CD8-positive, alpha-beta T cell (primary cell): ENCODE measurements at places on chromosomes 11 and 22.

- DNase-seq, result no peak
Measured at GRCh38 chr11:17658211-17658610, 61.2 kb upstream of the MYOD1 start.

GRCh38 chr11:8192016-8192895 lies 23.4 kb upstream of the RIC3 start:
- peak; percentile 32 for DNase-seq

DNA sequence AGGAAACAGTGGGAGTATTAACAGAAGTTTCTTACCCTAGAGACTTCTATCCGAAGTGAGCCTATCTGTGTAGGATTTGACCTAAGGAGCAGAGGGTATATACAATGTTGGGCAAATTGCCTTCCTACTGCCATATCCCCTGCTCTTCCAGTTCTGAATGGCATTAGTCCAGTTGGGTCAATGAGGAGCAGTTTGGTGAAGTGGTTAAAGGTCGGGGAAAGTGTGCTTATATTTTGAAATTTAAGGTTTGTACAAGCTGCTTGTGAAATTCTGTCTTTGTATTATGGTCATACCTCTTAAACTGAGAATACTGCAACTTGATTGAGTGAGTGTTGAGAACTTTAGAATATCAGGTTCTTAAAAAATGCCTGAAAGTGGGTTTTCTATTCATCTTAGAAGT lies 1.7 kb downstream of the EI24 start:
- no peak for DNase-seq

- DNase-seq, result no peak
Measured at GRCh38 chr11:24357620-24358410, 139.0 kb upstream of the LUZP2 start.

- DNase-seq, result peak; percentile 53
Measured at GRCh38 chr11:61890529-61891330, 615 bp downstream of the FADS3 start.

GRCh38 chr11:70540196-70540595 lies 141.9 kb downstream of the CTTN start:
- DNase-seq, result no peak

GRCh38 chr11:125974284-125974683 lies 28.4 kb downstream of the VSIG10L2 start:
- no peak for DNase-seq

GRCh38 chr11:115276191-115276590 lies 228.0 kb downstream of the CADM1 start:
- no peak for DNase-seq

- no peak for DNase-seq
Measured at GRCh38 chr11:70804139-70804837, 406.0 kb downstream of the CTTN start.

GRCh38 chr22:20438427-20438677 lies 727 bp upstream of the SCARF2 start:
- DNase-seq, result no peak

DNA sequence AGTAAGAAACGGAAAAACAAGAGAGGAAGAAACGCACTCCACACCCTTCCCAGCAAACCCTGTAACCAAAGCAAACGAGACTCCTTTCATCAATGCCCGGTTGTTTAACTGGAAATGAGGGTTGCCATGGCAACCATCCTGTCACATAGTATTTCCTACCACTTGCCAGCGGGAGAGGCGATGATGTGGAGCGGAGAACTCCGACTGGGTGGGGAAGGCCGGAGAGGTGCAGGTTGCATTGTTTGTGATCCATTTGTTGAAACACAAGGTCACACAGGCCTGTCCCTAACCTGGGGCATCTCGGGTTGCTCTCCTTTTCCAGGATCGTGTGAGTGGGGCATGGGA lies 609.9 kb downstream of the BUD13 start:
- DNase-seq, result no peak

DNA sequence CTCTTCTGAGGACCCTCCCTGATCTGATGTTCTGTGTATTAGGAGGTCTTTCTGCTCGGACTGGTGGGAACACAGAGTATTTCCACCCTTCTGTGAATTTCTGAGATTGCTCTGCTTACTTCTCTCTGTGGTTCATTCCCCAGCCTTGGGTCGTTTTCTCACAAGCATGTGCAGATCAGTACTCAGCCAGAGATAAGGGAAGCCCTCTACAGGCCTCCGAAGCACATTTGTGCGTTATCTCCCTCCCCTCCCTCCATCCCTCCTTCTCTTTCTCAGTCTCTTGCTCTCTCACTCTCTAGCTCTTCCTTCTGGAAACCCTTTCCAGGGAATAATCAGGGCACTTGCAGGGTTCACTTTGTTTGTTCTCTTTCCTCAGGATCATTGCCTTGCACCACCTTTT lies 35.2 kb upstream of the TUB start:
- no peak for DNase-seq

DNA sequence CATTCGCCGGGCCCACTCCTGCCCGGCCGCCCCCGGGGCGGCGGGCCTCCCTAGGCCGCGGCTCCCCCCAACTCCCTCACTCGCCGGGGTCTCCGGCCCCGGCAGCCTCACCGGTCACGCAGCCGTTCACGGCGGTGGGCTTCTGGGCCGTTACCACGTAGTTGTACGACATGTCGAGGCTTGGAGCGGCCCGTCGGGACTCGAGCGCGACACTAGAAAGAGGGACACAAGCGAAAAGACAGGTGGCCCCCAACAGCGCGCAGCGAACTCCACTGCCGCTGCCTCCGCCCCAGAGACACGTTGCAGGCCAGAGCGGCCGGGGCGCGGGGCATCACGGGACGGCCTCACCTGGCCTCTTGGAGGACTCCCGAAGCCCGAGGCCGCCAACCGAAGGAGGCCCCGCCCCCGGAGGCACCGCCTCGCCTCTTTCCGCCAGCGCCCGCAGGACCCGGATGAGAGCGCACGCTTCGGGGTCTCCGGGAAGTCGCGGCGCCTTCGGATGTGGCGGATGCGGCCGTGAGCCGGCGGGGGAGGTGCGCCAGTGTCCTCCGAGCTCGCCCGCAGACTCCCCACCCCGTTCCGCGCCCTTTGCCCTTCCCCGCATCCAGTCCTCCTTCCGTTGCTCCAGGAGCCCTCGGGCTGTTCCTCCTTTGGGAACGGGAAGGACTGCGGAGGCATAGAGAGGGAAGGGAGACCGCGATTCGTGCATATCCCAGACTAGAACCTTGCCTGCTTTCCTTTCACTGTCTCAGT lies at the start of the genes DDB1 and TKFC:
Gene DDB1, minus strand, starts transcription at position 309 of the 753 bp plus-strand sequence. Its CDS starts 137 bp downstream, at position 172.
Gene TKFC, plus strand, starts transcription at position 432 of the 753 bp plus-strand sequence. CDS start 1,501 bp downstream, outside the sequence.
- DNase-seq, result peak; percentile 98

GRCh38 chr22:44341431-44342346 lies 28.9 kb upstream of the SHISAL1 start:
- no peak for DNase-seq

GRCh38 chr11:85791409-85791990 lies 19.4 kb downstream of the SYTL2 start:
- DNase-seq, result no peak

DNA sequence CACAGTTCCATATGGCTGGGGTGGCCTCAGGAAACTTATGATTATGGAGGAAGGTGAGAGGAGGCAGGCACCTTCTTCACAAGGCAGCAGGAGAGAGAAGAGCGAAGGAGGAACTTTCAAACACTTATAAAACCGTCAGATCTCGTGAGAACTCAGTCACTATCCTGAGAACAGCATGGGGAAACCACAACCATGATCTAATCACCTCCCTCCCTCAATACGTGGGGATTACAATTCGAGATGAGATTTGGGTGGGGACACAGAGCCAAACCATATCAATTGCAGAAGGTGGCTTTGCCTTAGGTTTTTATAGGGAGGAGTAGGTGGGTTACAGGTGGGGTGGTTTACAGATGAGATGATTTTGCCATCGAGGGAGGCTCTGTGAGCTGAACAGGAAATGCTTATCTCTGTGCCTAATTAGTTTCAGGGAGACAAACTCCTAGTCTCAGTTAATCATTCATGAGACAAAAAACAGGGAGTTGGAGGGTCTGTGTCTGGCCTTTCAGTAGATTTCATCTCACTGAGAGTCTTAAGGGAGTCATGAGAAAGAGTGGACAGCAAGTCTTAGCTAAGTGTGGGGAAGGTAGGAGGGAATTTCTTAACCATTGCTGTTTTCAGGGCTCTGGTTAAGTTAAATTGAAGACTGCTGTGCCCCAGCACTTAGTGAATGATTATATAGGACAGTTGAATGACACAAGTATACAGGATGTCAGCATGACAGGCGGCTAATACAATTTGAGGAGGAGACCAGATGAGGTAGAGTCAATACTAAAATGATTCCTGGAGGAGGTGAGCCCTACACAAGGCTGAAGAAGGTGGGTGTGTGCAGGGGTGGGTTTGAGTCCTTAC lies 47.7 kb downstream of the CWC15 start:
- DNase-seq, result no peak

DNA sequence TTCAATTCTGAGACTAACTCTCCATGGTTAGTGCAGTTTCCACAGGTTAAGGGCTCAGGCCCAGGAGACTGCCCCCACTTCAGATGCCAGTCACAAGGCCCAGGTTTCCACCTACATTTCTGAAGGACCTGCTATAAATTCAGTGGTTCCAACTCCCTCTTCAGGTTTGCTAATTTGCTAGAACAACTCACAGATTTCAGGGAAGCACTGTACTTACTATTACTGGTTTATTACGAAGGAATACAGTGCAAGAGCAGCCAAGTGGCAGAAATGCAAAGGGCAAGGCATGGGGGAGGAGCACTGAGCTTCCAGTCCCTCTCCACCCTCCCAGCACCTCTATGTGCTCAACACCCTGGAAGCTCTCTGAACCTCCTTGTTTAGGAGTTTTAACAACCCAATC lies 39.3 kb upstream of the SPON1 start:
- no peak for DNase-seq

GRCh38 chr22:40525250-40525884 lies 111.2 kb downstream of the MRTFA start:
- DNase-seq, result peak; percentile 76

GRCh38 chr11:2434008-2434407 lies 10.3 kb downstream of the TRPM5 start:
- DNase-seq, result no peak

GRCh38 chr11:102026217-102026616 lies 21.0 kb upstream of the CFAP300 start:
- DNase-seq, result no peak

DNA sequence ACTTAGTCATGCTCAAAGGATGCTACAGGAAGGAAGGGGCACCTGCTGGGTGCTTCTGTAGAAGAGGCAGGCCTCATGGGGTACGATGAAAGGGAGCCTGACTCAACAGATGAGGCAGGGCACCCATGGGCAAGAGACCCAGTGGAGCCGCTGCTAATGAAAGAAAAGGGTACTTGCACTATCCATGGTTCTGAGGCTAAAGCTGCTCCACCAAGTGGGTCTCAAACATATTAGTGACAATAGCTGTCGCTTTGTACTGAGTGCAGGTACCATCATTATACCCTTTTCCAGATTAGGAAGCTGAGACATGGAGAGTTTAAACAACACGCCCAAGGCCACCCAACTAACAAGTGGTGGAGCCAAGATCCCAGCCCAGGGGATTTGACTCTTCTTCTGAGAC lies 127.5 kb upstream of the SERPIND1 start:
- DNase-seq, result no peak

DNA sequence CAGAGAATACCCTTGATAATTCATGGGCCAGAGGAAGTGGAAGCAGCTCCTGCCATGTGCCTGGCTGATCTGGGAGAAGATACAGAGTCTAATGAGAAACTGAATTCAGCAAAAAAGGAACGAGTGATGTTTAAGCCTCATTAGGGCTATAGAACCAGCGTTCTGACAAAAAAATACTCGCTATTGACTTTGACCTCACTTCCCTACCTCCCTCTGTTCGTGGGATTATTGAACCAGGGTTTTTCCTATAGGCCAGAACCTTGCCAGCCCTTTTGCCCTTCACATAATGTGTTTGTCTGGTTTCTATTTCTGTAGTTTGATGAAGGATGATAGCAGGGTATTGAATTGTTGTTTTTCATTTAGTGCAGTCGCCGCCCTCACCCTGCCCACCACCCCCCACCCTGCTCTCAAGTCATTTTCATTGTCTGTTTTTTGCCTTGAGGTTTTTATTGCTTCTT lies 7.6 kb upstream of the RBFOX2 start:
- no peak for DNase-seq
